ENCODE measurements at places on chromosomes 12 and 14. TPM values are rescaled to one million over a fixed set of nuclear protein-coding genes. Genes with fewer than 3 reads are reported as not detected.
A peak's percentile ranks its signal among the peaks of the same experiment; 100 is the strongest.

DNA sequence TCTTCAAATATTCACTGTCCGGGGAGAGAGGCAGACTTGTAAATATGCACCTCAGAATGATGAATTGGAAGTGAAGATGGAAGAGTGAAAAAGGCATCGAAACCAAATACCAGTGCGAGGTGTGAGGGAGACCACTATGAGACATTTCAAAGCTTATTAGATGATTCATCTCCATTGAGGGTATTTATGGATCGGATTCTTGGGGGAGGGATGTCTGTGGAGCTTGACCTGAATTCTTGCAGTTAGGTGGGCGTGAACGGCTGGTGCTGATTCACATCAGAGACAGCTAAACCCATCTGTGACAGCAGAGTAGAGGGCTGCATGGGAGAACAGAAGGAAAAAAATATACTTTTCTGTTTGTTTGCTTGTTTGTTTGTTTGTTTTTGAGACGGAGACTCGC is 677.2 kb downstream of the AACS start:
- H3K4me1 ChIP-seq: no peaks in the 10 kb centered on the region
- no peaks in the 10 kb centered on the region for H3K27me3 ChIP-seq
- DNase-seq: no peak

SIX1 gene
- total RNA-seq: 0.17 TPM

GRCh38 chr12:101238800-101239329 is 28.8 kb upstream of the SLC5A8 start:
- no peaks in the 10 kb centered on the region for H3K4me1 ChIP-seq
- no peaks in the 10 kb centered on the region for H3K36me3 ChIP-seq
- DNase-seq: no peak
- H3K4me3 ChIP-seq: no peak overlapping the region

DNA sequence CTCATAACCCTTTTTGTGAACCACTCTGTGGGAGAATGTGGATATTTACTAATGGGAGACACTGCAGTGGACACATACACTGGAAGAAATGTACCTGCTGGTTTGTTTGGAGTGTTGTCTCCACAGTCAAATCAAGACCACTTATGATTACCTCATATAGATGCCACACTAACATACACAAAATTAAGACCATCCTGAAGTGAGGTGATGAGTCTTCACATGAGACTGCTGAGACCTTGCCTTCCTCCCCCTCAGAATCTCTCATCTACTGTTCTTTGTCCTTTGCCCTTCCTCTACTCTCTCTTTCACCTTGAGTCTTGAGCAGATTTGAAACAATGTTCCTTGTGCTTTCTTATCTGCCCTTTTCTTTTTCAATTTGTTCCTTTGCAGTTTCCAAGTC is 4.3 kb downstream of the KRT6A start:
- no peak overlapping the region for H3K27ac ChIP-seq
- DNase-seq: no peak
- no peaks in the 10 kb centered on the region for H3K36me3 ChIP-seq
- H3K4me1 ChIP-seq: no peaks in the 10 kb centered on the region
- H3K27me3 ChIP-seq: no peaks in the 10 kb centered on the region

KRT82 gene
- not detected for total RNA-seq

- no peak overlapping the region for H3K27ac ChIP-seq
- no peak overlapping the region for H3K4me3 ChIP-seq
- DNase-seq: no peak
These were observed 58.0 kb downstream of the PITPNM2 start for GRCh38 chr12:123092866-123093265.

RNASE8 gene
- not detected for total RNA-seq

- no peak overlapping the region for H3K4me3 ChIP-seq
- peak; percentile 67 for DNase-seq
- no peaks in the 10 kb centered on the region for H3K36me3 ChIP-seq
- H3K4me1 ChIP-seq: no peaks in the 10 kb centered on the region
- H3K27ac ChIP-seq: no peak overlapping the region
- no peaks in the 10 kb centered on the region for H3K27me3 ChIP-seq
These were observed 179.9 kb upstream of the ATF7IP start for GRCh38 chr12:14185427-14186192.

DNA sequence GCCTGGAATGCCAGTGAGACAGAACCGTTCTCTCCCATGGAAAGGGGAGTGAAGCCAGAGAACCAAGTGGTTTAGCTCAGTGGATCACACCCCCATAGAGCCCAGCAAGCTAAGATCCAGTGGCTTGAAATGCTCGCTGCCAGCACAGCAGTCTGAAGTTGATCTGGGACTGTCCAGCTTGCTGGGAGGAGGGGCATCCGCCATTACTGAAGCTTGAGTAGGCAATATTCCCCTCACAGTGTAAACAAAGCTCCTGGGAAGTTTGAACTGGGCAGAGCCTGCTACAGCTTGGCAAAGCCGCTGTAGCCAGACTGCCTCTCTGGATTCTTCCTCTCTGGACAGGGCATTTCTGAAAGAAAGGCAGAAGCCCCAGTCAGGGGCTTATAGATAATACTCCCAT is 374.3 kb upstream of the DCN start:
- H3K27me3 ChIP-seq: no peaks in the 10 kb centered on the region
- no peak for DNase-seq
- no peaks in the 10 kb centered on the region for H3K4me1 ChIP-seq
- H3K27ac ChIP-seq: no peak overlapping the region
- no peaks in the 10 kb centered on the region for H3K36me3 ChIP-seq

TMCC3 gene
- 0.87 TPM for total RNA-seq

Data from H9 (cell line).